ENCODE measurements at places on chromosomes 11 and 22.

GRCh38 chr11:1852877-1853276 is at the start of gene LSP1:
Gene LSP1 (plus strand): TSS chr11:1853084. CDS start chr11:1853145, 61 bp downstream.
- DNase-seq: no peak

DNA sequence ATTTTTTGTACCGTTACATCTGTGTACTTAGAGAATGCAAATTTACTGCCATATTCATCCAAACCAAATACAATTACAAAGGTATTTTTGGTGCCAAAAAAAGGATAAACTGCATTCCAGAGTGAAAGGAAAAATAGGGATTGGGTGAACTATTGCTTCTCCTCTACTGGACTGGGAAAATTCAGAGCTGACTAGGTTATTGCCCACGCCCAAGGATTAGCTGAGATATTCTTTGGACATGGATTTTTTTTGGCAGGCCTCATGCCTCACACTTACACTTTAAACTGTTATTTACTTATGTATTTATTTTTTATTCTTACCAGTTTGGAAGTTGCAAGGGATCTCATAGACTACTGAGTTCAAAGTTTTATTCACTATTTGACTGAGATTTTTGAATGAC is 76.3 kb upstream of the DDI1 start:
- no peak for DNase-seq

- no peak for DNase-seq
These were observed 68.0 kb downstream of the SYN3 start for GRCh38 chr22:32990187-32990586.

DNA sequence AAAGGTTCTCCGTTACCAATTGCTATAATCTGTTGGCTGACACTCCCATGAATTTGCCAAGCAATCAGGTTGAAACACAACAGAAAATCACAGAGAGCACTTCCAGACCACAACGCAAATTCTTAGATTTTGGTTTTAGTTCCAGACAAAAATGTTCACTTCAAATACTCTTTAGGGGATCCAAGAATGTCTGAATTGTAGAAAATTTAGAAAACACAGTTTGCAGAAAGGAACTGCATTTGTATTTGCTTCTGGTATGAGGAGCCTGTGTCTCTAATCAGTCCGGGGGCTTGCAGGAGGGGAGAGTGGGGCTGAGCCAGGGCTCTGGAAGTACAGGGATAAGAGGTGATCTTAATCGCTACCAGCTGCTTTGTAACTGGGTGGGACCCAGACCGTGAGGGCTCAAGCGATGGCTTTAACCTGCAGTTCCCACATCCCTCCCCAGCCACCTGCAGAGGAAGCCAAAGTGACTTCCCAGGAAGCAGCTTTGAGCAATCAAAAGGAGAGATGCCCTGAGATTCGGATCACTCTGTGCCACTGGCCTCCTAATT is 18.7 kb downstream of the SCUBE2 start:
- DNase-seq: no peak

DNA sequence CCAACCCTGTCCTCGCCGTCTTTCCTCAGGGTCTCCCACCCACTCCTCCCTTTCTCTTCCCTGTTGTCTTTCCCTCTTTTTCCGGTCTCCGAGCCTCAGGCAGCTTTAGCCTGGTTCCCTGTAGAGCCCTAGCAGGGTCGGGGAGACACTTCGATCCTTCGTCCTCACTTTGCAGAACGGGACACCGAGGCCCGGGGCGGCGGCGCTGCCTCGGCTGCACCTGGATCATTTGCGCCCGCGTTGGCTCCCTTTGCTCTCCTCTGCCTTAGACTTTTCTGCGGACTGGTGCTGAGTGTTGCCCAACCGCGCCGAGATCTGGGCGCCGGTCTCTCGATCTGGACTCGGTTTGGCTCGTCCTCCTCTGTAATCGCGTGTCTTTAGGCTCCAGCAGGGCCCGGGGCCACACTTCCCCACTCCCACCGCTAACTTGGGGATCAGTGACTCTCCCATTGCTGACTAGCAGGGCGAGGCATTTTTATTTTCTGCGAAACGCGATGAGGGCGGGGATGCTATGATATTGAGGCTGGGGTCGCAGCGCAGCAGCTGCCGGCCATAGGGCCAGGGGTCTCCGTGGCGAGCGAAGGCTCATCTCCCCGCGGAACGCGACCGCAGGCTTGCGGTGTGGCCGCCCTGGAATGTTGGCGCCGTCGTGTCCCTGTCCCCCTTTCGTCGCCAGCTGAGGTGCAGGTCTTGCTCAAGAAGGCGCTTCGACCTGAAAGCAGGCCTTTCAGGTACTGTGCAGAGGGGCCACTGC is 1.6 kb upstream of the E2F8 start:
- no peak for DNase-seq

DNA sequence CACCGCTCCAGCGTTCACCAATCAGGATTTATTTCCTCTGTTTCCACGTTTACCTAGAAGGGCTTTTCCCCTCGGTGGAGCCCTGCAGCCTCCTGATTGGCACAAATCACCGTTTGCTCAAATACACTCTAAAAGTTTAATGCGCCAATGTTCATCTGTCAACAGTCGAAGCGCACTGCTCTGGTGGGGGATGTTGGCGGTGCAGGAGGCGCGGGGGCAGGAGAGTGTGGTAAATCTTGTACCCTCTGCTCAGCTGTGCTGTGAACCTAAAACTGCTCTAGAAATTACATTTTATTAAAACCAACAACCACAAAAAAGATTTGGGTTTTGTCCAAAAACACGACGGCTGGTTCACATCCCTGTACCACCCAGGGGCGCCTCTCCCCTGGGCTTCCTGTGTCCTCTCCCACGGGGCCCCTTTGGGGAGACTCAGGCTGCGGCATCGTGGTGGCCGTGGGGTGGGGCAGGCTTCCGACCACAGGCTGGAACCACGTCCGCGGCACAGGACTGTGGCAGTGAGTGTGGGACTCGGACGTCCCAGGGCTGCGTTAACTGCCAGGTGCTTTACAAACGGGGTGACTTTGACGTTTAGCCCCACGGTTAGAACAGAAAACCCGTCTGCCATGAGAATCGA is 13.5 kb downstream of the TTLL8 start:
- no peak for DNase-seq

DNA sequence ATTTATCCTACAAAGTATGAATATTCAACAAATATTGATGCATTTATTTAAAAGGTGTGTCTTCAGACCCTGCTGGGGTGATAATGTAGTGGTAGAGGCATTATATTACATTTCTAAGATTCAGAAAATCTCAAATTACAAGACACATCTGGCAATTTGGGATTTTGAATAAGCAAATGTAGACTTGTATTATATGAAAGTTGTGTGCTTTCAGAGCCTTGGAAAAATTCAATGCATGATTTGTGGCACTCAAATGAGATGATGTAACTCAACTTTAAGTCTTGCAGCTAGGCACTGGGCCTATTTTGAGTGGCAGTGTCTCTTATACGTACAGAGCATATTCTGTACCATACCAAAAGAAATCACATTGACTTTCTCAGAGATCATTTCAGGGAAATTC is 214.4 kb downstream of the ETS1 start:
- DNase-seq: no peak

DNA sequence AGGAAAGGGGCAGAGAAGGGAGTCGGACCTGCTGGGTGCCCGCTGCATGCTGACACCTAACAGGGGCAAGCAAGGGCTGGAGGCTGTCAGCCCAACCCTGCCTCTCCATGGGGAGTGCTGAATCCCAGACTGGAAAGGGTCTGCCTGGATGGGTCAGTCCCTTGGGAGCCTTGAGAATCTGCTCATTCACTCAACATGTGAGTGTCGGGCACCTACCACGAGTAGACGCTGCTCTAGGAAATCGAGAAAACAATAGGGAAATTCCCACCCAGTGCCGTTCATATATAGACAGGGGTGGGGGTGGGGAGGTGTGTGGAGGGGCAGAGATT is 4.4 kb upstream of the CTSD start:
- DNase-seq: no peak

DNA sequence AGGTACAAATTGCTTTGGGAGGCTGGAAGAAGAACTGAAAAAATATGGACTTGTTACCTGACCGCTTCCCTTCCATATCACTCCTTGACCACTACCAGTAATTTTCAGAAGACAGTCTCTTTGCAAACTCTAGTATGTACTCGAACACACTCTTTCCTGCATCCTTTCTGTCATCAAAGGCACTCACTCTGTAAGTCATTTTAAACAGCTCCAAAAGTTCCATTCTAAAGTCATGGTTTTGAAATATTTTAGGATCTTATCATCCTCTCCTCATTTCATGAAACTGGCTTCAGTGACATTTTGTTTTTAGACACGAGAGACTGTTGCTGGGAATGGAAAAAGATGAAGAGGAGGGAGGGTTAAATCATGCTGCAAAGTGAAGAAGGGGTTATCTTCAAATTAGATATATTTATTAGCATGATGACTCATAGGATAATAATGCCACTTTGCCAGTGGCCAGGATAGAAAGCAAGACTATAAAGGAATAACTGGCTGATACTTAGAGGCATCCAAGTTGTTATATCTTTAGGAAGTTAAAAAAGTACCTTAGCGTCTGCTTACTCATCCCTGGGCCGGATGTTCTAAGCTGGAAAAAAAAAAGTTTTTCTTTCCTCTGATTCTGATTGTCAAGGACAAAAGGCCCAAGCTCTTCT is 549.3 kb downstream of the METTL15 start:
- DNase-seq: no peak

- DNase-seq: no peak
These were observed 7.0 kb downstream of the PC start for GRCh38 chr11:66951135-66951534.

- DNase-seq: no peak
These were observed 318.7 kb downstream of the BUD13 start for GRCh38 chr11:116454020-116454645.

DNA sequence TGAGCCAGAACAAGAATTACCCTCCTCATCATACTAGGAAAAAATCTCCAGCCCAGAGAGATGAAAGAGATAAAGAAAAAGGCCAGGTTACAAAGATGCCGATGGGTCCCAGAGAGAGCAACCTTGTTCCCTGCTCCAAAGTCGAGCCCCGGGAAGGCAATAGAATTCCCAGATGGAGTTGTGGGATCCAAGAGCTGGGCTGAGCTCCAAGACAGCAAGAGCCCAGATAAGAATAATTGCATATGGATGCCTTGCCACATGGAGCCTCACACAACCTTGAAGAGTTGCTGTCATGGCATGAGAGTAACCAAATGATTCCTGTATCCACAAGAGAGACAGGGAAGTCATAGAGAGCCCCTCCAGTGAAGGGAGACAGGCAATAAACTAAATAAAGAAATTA is 30.9 kb downstream of the IL10RA start:
- DNase-seq: no peak

DNA sequence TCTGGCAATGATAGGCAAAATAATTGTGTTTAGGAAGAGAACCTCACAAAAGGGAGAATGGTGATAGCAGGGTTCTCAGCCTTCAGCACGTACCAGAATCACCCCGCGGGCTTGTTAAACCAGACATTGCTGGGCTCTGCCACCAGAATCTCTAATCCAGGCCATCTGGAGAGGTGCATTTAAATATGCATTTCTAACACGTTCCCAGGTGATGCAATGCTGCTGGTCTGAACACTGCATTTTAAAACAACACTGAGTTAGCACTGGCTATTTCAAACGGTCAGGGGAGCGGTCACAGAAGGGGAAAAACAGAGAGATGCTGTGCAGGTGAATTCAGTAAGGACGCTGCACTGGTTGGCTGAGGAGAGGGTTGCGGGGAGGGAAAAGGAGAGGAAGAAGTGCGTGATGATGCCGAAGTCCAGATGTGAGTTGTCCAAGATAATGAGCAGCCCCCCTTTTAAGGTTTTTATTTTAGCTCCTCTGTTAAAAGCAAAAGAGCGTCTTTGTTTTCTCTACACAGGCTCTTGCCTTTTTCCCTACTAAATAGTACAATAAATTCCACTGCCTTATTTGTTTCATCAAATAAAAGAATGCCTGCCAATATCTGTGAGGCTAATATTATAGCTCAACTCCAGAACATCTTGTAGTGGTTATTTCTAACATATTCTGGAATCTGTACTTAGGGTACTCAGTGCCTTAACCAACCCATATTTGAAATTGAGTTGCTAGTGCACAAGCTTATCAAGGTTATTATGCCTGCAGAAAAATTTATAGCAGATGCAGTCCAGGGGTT is 109.6 kb upstream of the POU2AF2 start:
- DNase-seq: no peak

GRCh38 chr11:120334894-120335462 is 1.2 kb upstream of the ARHGEF12 start:
- DNase-seq: no peak

GRCh38 chr11:18368221-18368620 is 26.1 kb upstream of the LDHA start:
- no peak for DNase-seq

- no peak for DNase-seq
These were observed 18.3 kb downstream of the SC5D start for GRCh38 chr11:121310908-121311307.

DNA sequence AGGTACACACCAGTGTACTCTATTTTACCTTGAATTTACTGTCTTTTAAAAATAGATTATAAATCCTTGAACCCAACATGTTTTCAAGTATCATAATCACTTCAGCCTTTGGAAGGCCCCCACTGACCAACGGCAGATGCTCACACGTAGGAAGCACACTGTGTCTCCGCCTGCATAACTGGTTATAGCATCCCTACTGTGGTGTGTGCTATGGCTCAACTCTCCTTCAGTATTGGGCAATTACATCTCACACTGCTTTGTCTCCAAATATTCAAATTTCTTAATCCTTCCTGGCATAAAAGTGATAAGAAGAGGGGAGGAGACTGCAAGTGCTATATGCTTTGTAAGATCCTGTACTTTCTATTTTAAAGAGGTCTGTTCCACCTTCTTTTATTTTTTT is 165.7 kb downstream of the CADM1 start:
- no peak for DNase-seq

- DNase-seq: no peak
These were observed 22.9 kb downstream of the STX3 start for GRCh38 chr11:59778122-59778521.

GRCh38 chr11:112260490-112260889 is at the start of gene PLET1:
Gene PLET1 (minus strand): TSS chr11:112260860. CDS start chr11:112260589, 271 bp downstream.
- DNase-seq: no peak

DNA sequence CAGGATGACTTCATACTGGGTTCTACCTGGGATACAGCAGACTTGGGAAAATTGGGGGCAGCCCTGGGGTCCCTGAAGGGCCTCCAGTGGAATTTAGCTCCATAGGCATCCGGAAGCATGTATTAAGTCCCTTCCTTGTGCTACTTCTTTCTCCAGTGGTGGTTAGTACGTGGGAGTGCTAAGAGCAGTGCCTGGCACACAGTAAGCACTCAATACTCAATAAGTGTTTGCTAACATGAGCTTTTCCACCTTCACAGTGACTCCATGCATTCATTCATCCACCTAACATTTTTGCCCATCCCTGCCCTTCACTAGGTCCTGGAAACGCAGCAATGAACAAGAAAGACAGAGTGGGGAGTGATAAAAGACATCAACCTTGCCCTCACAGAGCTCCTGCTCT is 120.5 kb downstream of the MN1 start:
- no peak for DNase-seq

GRCh38 chr11:107704451-107704850 is 7.4 kb downstream of the SLN start:
- no peak for DNase-seq

GRCh38 chr22:49152127-49152938 is 675.3 kb downstream of the BRD1 start:
- no peak for DNase-seq

GRCh38 chr11:129849447-129850130 is 33.9 kb downstream of the TMEM45B start:
- DNase-seq: no peak

- DNase-seq: no peak
These were observed 32.8 kb downstream of the PARVG start for GRCh38 chr22:44213489-44214043.

All from GOT3 (cell line).